T follicular helper cell (primary cell): ENCODE measurements at places on chromosomes 7 and 10.

GRCh38 chr7:1817061-1817712 lies 147.1 kb downstream of the ELFN1 start:
- DNase-seq: no peak

DNA sequence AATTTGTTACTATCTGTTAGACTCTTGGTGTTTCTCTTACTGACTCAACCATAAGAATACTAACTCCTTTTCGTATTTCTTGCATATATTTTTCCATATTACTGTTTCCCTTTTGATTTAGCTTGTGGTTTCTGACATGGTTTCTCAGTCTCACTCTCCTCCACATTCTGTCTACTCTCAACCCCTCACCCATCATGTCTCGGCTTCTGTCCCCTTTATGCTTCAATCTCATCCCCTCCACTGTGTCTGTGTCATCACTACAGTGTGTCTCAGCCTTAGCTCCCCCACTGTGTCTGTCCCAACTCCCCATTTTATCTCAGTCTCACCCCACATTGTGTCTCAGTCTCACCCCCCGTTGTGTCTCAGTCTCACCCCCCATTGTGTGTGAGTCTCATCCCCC lies 126.9 kb downstream of the VIPR2 start:
- no peak for DNase-seq

DNA sequence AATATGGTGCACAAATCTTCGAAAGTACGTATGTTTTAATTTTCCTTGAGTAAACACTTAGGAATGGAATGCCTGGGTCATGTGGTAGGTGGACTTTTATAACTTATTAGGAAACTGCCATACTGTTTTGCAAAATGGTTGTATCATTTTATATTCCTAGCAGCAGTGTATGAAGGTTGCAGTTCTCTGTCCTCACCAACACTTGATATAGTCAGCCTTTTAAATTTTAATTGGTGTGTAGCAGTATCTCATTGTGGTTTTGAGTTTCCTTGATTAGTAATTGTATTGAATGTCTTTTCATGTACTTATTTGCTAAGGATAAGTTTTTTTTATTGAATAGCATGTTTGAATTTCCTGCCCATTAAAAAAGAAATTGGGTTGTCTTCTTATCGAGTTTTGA lies 926 bp upstream of the PCBD1 start:
- no peak for DNase-seq

GRCh38 chr10:88931548-88931947 lies 21.0 kb downstream of the ACTA2 start:
- DNase-seq: no peak
